Mammary epithelial cell (primary cell): ENCODE measurements at places on chromosomes 16 and 17.
A peak's percentile ranks its signal among the peaks of the same experiment; 100 is the strongest.

DNA sequence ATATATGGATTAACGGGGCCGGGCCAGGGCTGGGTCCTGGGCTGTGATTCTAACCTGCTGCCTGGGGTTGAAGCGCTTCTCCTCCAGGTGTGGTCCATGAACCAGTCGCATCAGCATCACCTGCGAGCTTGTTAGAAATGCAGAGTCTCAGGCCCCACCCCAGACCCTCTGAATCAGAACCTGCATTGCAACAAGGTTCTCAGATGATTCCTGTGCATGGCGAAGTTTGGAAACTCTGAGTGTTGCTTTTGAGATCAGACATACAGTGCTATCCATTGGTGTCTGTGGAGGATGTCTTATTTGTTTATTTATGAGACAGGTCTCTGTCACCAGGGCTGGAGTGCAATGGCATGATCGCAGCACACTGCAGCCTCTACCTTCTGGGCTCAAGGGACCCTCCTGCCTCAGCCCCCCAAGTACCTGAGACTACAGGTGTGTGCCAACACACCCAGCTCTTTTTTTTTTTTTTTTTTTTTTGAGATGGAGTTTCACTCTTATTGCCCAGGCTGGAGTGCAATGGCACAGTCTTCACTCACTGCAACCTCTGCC lies 99.8 kb downstream of the PITPNC1 start:
- no peak for DNase-seq

DNA sequence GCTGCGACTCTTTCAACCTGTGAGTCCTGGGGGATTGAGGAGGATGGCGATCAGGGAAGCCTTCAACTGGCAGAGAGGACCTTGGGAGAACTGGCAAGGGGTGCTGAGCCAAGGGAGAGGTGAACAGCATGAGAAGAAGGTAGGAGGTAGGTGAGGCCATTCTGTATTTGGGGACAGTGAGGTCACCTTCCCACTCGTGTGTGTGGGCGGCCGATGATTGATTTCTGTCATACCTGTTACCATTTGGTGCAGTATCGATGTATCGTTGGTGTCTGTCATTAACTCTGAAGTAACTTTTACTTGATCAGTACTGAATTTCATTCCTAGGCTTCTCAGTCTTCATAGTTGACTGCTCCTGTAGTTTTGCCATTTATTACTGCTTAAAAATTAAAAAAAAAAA lies 3.8 kb downstream of the ARSG start:
- DNase-seq, result no peak

DNA sequence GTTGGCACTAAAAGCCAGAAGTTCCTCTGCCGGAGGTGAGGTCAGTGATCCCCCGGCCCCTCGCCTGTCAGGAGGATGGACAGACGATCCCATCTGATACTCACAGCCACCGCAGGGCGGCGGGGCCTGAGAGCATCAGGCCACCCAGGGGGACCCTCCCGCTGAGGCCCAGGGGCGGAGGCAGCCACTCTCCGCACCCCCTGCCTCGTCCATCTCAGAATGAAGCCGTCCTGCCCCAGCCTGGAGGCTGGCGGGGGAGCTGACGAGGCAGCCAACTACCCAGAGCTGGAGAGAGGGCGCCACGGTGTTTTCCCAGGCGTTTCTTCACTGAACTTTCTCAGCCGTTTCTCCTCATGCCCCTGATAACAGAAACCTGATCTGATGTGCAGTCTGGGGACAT lies 22.6 kb downstream of the TPSD1 start:
- no peak for DNase-seq

DNA sequence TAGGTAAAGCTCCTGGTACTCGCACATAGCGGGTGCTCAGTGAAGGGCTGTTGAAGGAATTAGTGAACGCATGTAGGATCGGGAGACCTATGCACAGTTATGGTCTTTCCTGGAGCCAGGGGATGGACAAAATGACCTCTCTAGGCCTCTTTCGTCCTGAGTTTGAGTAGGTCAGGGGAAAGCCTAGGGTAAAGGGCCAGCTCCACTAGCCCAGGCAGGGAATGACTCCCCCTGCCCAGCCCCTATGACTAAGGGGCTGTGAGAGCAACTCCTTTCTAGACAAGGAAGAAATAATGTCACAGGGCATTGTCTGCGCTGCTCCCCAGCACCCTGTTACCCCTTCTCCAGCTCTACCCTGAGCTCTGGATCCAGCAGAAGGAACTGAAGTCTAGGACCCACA lies 24.6 kb upstream of the FMNL1 start:
- DNase-seq, result no peak

DNA sequence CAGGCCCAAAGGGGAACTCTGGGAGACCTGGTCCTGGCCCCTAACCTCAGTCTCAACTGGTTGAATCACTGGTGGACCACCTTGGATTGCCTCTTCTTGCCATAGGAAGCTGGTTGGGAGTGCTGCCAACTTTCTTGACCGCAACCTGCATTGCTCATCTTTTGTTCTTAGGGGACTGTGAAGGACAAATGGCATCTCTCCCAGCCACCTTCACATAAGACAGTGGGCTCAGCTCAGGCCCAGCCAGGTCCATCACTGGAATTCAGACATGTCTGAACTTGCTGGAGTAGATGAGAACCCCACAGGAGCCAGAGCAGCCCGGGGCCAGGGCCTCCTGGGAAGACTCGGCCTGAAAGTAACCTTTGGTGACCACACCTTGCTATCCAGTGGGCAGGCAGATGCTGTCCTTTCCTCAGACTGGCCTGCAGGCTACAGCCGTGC lies 18.8 kb downstream of the ADORA2B start:
- peak; percentile 94 for DNase-seq

- no peak for DNase-seq
These were observed 6.8 kb downstream of the CDK10 start for GRCh38 chr16:89693289-89693731.

- DNase-seq, result no peak
These were observed 60.9 kb downstream of the CYB5B start for GRCh38 chr16:69485361-69485760.

DNA sequence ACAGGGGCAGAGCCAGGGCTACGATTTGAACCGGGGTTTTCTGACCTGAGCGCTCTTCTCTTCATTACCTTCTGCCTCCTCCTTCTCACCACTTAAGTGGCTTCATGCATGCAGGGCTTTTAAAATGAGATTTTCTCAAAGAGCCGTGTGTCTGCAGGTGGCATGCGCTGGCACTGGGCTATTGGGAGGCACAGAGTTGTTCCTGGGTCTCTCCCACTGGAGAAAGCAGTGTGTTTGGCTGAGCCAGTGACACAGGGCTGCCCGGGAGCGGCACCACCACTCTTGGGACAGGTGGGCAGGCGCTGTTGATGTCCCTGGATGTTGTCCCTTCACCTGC lies 218.8 kb upstream of the CHMP6 start:
- DNase-seq, result no peak

DNA sequence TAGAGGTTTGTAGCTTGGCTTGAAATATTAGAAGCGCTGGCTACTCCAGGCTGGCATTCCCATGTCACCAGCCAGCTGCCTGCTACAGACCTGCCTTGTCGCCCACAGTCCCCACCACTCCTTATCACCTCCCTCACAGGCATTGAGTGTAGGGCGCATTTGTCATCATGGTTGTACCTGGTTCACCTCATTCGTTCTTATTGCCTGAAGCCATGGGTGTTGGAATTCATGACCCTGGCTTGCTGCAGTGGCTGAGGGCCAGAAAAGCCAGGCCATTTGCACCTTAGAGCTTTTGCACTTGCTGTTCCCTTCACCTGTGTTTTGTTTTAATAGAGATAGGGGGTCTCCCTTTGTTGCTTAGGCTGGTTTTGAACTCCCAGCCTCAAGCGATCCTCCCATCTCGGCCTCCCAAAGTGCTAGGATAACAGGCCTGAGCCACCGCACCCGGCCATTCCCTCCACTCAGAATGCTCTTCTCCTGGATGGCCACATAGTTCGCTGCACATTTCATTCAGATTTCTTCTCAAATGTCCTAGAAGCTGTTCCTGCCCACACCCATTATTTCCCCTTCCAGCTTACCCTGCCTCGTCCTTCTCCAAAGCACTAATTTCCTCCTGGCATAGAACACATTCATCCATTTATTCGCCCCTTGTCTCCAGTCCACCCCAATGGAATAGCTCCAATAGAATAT lies 97.6 kb downstream of the C16orf78 start:
- no peak for DNase-seq

- peak; percentile 18 for DNase-seq
These were observed 52.8 kb downstream of the B9D1 start for GRCh38 chr17:19309701-19310100.

GRCh38 chr16:17116595-17117322 lies 354.0 kb downstream of the XYLT1 start:
- no peak for DNase-seq

GRCh38 chr16:56347166-56347565 lies 78.2 kb downstream of the AMFR start:
- DNase-seq, result no peak

- no peak for DNase-seq
These were observed 35.6 kb upstream of the CBFA2T3 start for GRCh38 chr16:89012622-89012995.

- no peak for DNase-seq
These were observed 400.0 kb downstream of the SOX9 start for GRCh38 chr17:72520665-72521303.

- no peak for DNase-seq
These were observed 12.2 kb downstream of the MYH13 start for GRCh38 chr17:10360578-10360977.

DNA sequence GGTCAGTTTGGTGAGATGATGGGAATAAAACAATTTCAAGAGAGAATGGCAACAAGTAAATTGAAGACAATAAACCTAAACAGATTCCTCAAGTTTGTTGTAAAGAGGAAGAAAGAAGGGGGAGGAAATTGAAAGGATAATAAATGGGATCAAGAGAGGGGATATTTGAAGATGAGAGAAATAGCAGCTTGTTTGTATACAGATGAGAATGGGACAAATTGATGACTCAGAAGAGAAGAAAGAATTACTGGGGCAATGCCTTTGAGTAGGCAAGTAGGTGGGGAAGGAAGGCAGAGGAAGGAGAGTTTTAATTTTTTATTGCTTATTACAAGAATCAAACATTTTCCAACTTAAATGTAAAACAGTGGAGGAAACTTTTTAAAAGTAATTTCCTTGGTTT lies 98.3 kb downstream of the CHD9 start:
- DNase-seq, result no peak

GRCh38 chr17:81690066-81690465 lies 6.3 kb downstream of the HGS start:
- no peak for DNase-seq

DNA sequence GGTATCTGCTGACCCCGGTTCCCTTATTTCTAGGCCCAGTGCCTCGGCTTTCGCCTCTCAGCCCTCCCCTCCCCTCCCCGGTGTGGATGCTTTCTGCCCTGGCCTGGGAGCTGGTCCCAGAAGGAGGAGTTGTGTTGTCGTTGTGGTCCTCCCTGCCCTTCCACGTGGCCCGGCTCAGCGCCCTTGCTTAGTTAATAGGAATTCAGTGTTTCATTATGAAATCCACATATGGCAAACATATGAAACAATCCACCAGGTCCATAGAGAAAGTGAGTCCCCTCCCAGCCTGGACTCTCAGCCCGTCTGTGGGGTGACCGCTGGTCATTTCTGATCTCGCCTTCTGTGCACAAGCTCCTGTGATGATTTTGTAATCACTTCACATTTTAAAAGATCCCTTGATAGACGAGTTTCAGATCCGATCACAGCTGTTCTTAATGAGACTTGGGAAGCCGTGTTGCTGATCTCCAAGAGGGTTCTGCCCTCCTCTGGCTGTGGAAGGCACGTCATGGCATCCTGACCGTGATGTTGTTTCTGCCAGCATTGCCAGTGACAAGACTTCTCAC lies 112.1 kb downstream of the BANP start:
- DNase-seq, result no peak

- no peak for DNase-seq
These were observed 14.4 kb upstream of the MEAK7 start for GRCh38 chr16:84518804-84519341.

DNA sequence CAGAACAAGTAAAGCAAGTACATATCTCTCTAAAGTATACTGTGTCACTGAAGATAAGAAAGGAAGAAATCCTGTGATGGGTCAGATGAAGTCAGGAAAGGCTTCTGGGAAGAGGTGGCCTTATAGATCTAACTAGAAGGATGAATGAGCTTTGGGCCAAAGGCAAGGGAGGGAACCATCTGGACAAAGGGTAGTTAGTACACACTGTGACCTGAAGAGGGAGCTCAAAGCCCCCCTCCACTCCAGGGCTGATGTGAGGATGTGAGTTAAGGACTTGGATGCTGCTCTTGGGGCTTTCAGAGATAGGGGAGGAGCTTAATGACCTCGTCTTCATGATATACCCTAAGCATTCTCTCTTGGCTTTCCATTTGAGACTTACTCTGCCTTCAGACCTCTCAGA lies 185.3 kb upstream of the CACNG3 start:
- peak; percentile 20 for DNase-seq

GRCh38 chr17:5592382-5592781 lies 8.1 kb upstream of the NLRP1 start:
- peak; percentile 31 for DNase-seq

DNA sequence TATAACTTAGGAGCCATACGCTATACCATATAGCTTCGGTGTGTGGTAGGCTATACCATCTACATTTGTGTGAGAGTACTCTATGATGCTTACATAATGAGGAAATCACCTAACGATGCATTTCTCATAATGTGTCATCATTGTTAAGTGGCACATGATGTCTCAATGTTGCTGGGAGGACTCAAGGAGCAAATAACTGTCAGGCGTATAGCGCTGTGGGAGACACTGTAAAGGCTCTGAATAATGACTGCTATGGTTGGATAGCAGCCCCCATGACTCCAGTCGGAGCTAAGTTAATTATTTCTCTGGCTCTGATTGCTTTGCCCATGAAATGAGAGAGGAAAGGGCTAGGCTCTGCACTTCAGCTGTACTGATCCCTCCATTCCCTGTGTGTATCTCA lies 197.2 kb downstream of the RGS9 start:
- DNase-seq, result peak; percentile 24

DNA sequence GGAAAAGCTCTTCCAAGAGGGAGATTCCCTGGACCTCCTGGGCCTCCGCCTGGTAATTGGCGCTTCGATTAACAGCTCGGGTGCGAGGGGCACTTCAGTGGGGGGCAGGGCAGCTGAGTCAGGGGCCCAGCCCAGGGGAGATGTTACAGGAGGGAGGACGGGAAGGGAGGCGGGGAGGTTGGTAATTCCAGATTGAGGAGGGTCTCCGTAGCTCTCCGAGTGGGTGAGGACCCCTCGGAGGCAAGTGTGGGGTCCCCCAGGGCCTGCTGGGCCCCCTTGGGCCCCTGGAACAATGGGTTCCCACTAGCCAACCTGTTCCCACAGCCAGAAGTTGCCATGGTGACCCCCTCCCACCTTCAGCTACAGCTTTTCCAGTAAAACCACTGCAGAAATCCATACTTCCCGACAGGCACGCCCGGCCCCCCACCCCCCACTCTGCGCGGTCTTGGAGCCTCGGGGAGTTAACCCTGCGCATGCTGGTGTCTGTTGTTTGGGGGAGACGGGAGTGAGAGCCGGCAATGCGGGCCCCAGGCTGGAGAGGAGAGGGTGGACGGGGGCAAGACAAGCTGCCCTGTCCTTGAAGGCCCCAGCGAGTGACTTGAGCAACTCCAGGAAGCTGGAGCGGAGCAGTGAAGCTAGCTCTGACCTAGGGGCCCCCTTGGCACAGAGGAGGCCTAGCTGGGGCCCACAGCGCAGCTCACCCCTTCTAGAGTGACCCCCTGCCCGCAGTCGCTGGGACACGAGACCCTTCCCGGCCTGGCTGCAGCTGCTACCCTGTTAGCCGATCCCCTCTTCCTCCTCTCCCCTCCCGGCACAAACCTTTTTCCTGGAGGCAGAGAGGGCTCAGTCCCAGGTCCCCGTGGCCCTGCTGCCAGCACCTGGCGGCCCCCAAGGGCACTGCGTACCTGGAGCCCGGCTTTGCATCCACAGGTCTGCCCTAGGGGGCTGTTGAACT lies 37.8 kb downstream of the TMEM235 start:
- DNase-seq, result no peak

GRCh38 chr17:41796121-41796895 lies 9.8 kb upstream of the JUP start:
- peak; percentile 35 for DNase-seq
